ENCODE measurements at places on chromosomes 6 and 20. TPM values are rescaled to one million over a fixed set of nuclear protein-coding genes. Genes with fewer than 3 reads are reported as not detected.

DNA sequence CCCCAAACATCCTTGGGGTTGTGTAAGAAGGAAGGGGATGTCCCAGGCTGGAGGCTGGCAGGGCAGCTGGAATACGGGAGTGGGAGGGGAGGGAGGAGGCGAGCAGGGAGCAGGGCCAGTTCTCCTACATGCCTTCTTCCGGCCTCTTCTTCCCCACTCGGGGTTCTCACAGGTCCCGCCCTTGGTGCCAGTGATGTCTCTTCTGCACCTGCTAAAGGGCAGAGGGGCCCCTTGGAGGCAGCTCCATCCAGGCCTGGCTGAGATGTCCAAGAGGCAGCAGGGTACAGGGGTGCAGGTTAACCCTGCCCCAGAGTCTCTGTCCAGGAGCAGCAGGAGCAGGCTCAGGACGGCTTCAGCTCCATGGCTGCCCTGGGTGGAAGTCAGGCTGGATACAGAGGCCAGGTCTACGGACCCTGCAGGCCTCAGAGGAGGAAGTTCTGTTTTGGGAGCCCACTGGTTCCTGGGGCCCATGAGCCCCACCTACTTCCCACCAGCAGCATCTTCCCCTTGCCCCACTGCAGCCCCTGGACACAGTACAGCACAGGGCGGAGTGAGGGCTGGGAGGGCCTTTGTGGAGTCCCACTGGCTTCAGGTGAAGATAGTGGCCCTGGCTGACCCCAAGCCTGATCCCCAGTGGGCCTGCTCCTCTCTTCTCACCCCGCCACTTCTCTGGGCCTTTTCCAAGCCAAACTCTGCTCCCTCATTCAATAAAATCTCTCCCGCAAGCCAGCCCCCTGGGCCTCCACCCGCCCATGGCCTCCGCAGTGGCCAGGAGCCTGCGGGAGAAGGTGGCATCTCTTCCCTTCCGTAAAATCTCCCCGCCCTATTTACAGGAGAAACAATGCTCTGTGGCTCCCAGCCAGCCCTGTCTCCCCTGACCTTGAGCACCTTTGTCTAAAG is 60.4 kb downstream of the YTHDF1 start:
- H3K27me3 ChIP-seq = peaks cover 39% of the 10 kb centered on the region
- H3K36me3 ChIP-seq = no peaks in the 10 kb centered on the region
- H3K4me1 ChIP-seq = no peaks in the 10 kb centered on the region
- peak; percentile 34 for DNase-seq
- no peak overlapping the region for H3K27ac ChIP-seq
- no peak overlapping the region for H3K4me3 ChIP-seq

The HCRTR2 gene
- not detected for total RNA-seq

GRCh38 chr6:22774129-22774528 is 204.8 kb downstream of the HDGFL1 start:
- DNase-seq = no peak
- no peaks in the 10 kb centered on the region for H3K27me3 ChIP-seq
- no peaks in the 10 kb centered on the region for H3K36me3 ChIP-seq
- no peak overlapping the region for H3K27ac ChIP-seq
- H3K4me1 ChIP-seq = no peaks in the 10 kb centered on the region

DNA sequence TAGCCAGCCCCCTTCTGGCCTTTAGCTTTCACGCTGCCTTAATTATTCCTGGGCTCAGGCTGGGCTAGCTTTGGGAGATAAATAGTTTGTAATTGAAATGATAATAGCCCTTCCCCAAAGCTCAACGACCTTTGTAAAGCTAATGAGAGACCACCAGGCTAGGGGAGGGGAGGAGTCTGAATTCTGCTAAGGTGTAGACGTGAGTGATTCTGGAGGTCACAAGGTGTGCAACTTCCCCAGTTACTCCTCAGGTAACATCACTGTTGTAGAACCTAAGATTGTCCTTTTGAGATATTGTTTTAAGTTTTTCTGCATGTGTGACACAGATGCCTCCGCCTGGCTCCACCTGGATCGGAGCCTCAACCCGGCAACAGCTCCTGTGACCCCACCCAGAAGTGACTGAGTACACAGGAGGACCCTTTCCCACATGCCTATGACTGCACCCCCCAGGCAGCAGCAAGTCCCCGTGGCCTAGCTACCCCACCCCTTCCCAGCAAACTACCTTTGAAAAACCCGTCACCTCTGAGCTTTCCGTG is 5.8 kb upstream of the GPR31 start:
- H3K4me3 ChIP-seq = no peak overlapping the region
- H3K27me3 ChIP-seq = no peaks in the 10 kb centered on the region
- no peaks in the 10 kb centered on the region for H3K36me3 ChIP-seq
- no peak overlapping the region for H3K27ac ChIP-seq

GRCh38 chr6:128738112-128738511 is 144.8 kb upstream of the LAMA2 start:
- no peaks in the 10 kb centered on the region for H3K27me3 ChIP-seq
- H3K36me3 ChIP-seq = no peaks in the 10 kb centered on the region
- no peak overlapping the region for H3K4me3 ChIP-seq

Measured in osteoblast (primary cell).